ENCODE measurements at places on chromosomes 5 and 9.
A peak's percentile ranks its signal among the peaks of the same experiment; 100 is the strongest.

DNA sequence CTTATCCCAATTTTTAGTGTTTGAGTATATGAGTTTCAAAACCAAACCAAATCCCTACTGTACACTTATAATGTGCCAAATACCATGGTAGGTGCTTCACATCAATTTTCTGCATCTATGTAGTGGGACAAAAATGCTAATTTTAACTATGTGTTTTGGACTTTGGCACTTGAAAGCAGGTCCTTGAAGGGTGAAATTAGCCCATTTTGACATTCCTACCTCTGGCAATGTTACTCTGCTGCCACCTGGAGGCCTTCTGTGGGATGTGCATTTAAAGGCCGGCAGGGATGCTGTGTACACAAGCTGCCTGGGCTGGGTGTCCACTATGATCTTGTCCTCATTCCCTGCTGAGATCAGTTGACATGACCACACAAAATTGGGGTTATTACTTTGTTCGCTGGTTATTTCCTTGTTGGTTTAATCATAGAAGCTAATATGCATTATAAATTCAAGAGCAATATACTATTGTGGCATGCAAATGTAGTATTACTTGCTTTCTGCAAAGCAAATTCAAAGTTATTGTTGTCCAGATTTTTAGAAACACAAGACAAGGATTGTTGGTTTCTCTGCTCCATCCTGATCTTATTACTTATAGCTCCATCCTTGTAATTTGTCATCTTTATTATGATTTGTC lies 166.8 kb downstream of the ARHGEF28 start:
- DNase-seq: peak; percentile 62

GRCh38 chr5:119078861-119079260 lies 8.0 kb downstream of the DMXL1 start:
- no peak for DNase-seq

DNA sequence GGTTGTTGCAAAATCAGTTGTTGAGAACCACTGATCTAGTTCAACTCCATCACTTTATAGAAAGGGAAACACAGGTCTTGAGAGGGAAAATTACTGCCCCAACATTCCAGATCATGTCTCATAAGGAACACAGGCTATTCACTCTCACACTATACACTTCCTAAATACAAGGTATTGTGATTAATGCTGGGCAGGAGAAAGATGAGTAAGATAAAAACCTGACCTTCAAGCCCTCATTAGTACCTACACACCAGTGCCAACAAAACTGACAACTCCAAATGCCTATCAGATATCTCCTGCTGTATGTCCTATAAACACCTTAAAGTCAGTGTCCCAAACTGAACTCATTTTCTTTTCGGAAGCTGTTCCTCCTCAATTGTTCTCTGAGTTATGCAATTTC lies 8.2 kb downstream of the GNE start:
- DNase-seq: no peak

DNA sequence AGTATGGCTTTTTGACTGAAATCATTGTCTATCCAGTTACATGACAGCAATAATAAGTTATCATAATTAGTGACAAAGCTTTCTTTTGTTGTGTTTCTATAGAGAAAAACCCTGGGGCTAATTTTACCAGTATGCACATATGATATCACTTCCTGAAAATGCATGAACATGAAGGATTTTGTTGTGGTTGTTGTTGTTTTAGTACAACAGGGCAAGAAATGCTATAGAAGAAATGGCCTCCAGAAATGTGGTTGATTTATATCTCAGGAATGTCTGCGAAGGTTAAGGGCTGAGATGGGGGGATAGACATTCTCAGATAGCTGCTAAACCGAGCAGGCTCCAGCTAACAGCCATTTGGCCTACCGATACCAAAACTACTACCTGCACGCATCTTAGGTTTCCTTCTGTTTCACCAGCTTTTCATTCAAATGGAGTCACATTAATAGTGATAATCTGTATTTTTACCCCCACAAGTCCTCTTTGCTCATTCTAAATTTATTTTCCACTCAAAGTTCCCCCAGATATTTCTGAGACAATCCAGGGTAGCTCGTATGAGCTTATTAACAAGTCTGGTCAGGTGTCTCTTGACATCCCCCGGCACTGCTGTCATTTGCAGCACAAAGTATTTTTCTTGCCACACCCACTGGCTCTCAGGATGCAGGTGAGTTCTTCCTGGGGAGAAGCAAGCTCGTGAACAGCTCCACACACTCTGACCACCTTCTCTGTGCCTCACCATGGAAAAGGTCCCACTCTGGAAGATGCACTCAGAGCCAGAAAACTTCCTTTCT lies 232.4 kb upstream of the GAS1 start:
- no peak for DNase-seq

DNA sequence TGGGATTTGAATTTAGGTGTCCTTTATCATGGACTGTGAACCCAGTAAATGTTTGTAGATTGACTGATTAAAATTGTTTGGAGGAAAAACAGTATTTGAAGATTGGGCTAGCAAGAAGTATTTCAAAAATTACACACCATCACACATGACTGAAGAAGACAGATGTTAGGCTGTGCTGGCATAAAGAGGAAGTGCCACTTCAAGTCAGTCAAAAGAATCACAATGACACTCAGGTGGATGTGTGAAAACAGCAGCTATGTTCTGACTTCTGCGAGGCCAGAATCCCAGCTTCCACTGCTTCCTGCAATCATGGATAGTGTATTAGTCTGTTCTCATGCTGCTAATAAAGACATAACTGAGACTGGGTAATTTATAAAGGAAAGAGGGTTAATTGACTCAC lies 393.3 kb downstream of the DMRT2 start:
- DNase-seq: no peak

GRCh38 chr5:16901021-16901644 lies 35.0 kb downstream of the MYO10 start:
- DNase-seq: no peak

- DNase-seq: no peak
Observed at GRCh38 chr5:86918246-86918645, 300.5 kb downstream of the COX7C start.

DNA sequence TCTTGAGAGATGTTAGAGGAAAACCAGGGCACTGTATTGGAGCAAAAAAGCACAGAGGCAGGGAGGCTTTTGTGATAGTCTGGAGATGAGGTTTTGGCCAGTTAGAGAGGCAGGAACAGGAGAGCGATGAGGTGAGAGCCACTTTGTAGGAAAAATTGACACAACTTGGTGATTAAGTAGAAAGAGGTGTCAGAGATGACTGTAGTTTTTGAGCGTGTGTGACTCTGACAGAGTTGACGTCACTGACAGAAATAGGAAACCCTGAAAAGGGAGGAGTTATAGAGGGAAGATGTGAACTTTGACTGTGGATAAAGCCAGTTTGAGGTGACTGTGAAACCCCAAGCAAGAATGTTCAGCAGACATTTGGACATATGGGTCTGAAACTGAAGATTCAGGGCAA lies 15.7 kb downstream of the NFX1 start:
- no peak for DNase-seq

- DNase-seq: no peak
Observed at GRCh38 chr9:38308136-38308535, 84.4 kb upstream of the ALDH1B1 start.

DNA sequence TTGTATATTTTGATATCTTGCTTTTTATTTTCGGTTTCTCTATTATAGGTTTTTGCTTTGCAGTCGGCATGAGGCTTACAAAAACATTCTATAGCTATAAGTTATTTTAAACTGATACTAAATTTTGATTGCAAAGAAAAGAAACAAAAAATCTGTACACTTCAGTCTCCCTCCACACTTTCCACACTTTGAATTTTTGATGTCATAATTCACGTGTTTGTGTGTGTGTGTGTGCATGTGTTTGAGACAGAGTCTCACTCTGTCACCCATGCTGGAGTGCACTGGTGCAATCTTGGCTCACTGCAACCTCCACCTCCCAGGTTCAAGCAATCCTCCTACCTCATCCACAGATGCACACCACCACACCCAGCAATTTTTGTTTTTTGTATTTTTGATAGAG lies 124.9 kb downstream of the MRPS30 start:
- DNase-seq: no peak

- DNase-seq: peak; percentile 58
Observed at GRCh38 chr9:99105152-99106043, 485 bp downstream of the TGFBR1 start.

DNA sequence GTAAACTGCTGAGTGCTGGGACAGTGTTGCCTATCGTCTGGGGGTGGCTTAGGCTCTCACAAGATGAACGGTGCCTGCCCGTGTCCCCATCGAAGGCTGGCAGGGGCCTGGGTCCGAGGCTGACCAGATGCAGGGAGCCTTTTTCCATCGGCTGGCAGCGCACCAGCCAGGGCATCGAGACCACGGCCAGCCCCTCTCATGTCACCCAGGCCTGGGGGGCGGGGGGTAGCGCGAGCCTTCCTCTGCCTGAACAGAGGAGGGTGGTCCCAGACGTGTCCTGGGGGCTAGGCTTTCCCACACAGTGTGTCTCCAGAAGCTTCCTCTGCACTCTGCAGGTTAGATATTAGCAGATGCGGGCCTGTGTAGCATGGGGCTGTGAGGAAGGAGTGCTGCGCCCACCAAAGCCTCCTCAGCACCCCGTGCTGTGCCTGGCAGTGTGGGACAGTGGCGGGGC lies 17.3 kb downstream of the FGD3 start:
- no peak for DNase-seq

DNA sequence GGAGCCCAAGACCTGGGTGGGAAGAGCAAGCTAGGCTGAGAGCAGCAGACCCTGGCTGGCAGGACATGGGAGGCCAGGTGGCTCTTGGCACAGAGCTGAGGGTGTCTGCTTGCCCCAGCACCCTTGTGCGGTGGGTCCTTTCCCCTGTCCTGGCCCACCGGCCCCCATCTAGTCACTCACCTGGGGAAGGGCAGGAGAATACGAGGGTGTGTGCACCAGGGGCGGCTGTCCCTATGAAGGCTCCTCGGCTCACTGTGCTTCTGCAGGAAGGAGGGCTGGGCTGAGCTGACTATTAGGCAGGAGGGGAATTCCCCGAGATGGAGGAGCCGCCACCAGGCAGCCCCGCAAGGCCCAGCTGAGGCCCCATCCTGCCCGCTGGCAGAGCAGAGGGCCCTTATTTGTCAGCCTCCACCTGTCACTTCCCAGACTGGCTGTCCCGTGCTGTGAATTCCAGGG lies 6.1 kb upstream of the TNIP1 start:
- peak; percentile 80 for DNase-seq

GRCh38 chr5:62314213-62314830 lies 8.3 kb downstream of the KIF2A start:
- no peak for DNase-seq

- no peak for DNase-seq
Observed at GRCh38 chr5:117731446-117731845, 1156.8 kb upstream of the SEMA6A start.

GRCh38 chr9:70043285-70043684 lies 363 bp upstream of the MAMDC2 start:
- no peak for DNase-seq

DNA sequence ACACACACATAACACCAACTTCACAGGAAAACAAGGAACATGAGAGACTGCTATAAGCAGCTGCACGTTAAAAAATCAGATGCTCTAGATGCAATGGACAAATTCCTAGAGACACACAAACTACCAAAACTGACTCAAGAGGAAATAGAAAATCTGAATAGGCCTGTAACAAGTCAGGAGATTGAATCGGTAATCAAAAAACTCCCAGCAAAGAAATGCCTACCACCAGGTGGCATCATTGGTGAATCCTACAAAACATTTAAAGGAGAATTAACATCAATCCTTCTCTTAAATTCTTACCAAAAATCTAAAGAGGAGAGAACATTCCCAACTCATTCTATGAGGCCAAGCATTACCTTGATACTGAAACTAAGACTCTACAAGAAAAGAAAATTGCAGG lies 54.9 kb downstream of the NDST1 start:
- peak; percentile 51 for DNase-seq

DNA sequence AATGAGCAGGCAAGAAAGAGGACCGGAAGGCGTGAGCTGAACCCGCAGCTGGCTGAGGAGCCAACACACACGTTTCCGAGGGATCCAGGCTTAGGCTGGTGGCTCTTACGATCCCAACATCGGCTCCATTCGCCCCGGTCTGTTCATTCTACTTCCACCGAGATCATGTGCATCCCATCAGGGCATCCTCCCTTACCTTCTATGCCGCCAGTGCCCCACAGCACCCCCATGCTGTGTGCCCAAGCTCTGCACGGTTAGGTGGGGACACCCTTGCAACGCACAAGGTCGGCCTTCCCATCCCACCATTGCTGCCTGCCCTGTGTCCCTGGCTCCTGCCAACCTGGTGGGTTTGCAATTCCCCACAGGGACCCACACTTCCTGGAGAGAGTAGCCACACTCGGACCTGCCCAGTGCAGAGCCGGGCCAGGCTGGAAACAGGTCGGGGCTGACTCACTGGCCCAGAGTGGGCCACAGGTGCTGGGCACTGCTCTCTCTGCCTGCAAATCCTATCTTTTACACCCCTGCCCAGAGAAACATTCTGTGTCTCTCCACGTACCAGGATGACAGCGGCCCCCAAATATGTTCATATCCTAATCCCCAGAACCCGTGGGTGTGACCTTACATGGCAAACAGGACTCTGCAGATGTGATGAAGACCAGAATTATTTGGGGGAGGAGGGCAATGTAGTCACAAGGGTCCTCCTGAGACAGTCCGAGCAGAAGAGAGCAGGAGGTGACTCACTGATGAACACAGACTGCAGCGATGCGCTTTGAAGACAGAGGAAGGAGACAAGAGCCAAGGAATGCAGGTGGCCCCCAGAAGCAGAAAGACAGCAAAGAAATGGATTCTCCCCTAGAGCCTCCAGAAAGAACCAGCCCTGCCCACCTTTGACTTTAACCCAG lies 182.2 kb downstream of the AUH start:
- DNase-seq: no peak

- DNase-seq: no peak
Observed at GRCh38 chr5:10524376-10525123, 39.3 kb upstream of the ANKRD33B start.

GRCh38 chr5:125302577-125302976 lies 556.1 kb upstream of the ZNF608 start:
- no peak for DNase-seq

DNA sequence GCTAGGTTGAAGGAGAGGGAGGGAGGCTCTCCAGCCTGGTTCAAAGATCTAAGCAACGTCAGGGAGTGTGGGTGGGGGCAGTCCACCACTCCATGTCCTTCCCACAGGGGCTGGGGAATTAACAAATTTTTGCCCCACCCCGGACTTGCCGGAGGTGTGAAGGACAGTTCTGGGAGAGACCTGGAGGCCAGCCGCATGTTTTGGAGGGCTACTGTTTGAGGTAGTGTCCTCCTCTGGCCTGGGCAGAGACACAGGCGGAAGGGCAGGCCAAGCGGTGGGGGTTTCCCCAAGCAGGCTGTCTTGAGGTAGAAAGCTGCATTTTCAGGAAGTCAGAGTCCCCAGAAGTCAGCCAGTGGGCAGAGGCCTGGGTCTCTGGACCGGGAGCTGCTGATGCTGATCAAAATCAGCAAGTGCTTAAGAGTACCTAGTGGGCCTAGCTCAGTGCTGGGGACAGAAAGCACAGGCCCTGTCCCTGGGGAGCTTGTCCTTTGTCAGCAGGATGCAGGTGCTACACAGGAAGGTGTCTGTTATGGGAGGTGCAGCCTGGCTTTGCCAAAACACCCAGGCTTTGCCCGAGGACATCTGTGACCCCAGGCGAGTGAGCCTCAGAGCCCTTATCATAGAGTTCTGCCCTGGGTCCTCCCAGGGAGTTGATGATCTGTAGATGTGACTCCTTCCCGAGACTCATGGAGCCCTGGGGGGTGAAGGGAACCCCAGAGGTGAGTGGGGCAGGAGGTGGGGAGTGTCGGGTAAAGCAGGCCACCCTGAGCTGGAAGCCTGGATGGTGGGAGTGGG lies 18.5 kb downstream of the JADE2 start:
- DNase-seq: peak; percentile 86
